CD4-positive, alpha-beta T cell (primary cell): ENCODE measurements at places on chromosomes 6 and 20. TPM values are rescaled to one million over a fixed set of nuclear protein-coding genes. Genes with fewer than 3 reads are reported as not detected.

- H3K27ac ChIP-seq: no peak overlapping the region
- peaks cover 8% of the 10 kb centered on the region for H3K4me1 ChIP-seq
- no peak overlapping the region for H3K4me3 ChIP-seq
- H3K36me3 ChIP-seq: no peaks in the 10 kb centered on the region
- DNase-seq: no peak
These were observed 81.1 kb downstream of the ZFP64 start for GRCh38 chr20:52110456-52110855.

DNA sequence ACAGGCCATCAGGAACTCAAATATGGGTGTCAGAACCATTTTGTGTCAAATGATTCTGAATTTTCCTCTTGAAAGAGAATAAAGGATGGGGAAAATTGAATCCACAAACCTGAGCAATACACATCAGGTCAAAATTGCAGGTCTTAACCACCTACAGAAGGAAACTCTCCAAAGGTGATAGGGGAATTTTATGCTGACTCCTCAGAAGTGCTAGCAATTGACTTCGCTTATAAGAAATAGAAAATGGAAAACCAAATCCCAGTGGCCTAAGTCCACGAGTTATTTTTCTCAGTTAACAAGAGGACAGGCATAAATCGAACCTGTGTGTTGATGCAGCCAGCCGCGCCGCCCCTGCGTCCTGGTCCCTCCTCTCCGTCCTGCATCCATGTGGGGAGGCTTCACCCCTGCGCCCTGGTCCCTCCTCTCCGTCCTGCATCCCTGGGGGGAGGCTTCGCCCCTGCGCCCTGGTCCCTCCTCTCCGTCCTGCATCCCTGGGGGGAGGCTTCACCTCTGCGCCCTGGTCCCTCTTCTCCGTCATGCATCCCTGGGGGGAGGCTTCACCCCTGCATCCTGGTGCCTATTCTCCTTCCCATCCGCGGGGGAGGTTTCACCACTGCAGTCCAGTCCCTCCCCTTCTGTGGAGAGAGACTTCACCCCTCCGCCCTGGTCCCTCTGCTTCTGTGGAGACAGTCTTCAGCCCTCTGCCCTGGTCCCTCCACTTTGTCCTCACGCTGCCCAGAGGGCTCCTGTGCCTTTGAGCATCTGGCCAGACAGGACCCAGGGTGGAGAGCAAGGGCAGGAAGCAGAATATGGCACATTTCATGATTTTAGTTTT lies 230.3 kb downstream of the SMOC2 start:
- H3K36me3 ChIP-seq: no peaks in the 10 kb centered on the region
- no peak for DNase-seq
- H3K4me1 ChIP-seq: no peaks in the 10 kb centered on the region
- no peak overlapping the region for H3K27ac ChIP-seq

- DNase-seq: no peak
- no peaks in the 10 kb centered on the region for H3K4me1 ChIP-seq
- no peak overlapping the region for H3K4me3 ChIP-seq
- no peak overlapping the region for H3K27ac ChIP-seq
These were observed 49.0 kb downstream of the APCDD1L start for GRCh38 chr20:58466095-58466708.

- no peaks in the 10 kb centered on the region for H3K27me3 ChIP-seq
- peaks cover 12% of the 10 kb centered on the region for H3K4me1 ChIP-seq
- DNase-seq: no peak
- H3K36me3 ChIP-seq: no peaks in the 10 kb centered on the region
- H3K27ac ChIP-seq: no peak overlapping the region
These were observed 11.4 kb upstream of the SOX12 start for GRCh38 chr20:313948-314347.

- H3K27me3 ChIP-seq: no peaks in the 10 kb centered on the region
- no peaks in the 10 kb centered on the region for H3K36me3 ChIP-seq
- no peak overlapping the region for H3K27ac ChIP-seq
- DNase-seq: no peak
- no peak overlapping the region for H3K4me3 ChIP-seq
- H3K4me1 ChIP-seq: no peaks in the 10 kb centered on the region
These were observed 1348.5 kb downstream of the GRIK2 start for GRCh38 chr6:102742028-102742427.

DNA sequence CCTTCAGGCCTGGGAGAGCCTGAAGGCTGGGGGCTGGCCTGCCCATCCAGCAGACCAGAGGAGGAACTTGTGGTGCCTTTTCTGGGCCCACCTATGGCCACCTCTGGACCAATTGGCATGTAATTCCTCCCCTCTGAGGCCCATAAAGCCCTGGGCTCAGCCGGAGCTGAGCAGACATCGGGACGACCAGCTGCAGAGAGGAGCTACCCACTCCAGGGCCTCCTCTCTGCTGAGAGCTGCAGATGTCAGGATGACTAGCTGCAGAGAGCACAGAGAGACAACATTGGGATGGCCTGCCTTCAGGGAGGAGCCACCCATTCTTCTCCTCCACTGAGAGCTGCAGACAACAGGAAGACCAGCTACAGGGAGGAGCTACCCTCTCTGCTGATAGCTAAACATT lies 370.1 kb downstream of the CD83 start:
- H3K4me1 ChIP-seq: no peaks in the 10 kb centered on the region
- no peak overlapping the region for H3K27ac ChIP-seq
- no peaks in the 10 kb centered on the region for H3K36me3 ChIP-seq
- no peaks in the 10 kb centered on the region for H3K27me3 ChIP-seq
- no peak overlapping the region for H3K4me3 ChIP-seq

DNA sequence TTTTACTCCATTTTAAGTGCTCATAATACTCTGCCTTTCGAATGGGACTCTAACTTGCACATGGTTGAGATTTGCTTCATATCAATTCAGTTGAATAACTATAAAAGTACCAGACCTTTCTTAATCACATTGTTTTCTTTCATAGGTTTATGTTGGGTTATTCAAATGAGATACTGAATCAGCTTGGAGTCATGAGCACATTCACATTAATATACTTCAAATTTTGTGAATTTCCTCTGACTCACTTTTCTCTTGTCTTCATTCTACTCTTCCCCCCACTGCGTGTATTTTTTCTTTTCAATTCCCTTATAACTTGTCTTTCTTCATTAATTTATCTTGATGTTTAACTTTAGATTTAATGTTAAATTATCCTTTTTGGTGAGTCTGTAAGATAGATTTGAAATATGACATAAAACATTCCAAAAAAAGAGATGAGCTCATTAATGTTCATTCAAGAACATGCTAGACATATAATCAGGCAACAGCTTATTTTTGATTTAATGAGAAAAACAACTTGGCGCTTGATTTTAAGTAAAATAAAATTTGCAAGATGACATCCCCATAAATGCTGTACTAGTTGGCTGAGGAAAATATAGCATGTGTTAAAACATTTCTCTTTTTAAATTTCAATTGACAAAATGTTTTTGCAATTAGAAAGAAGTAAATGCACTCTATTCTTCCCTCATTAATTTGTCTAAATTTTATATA lies 736.0 kb downstream of the CD109 start:
- no peak for DNase-seq
- no peaks in the 10 kb centered on the region for H3K36me3 ChIP-seq
- H3K27me3 ChIP-seq: no peaks in the 10 kb centered on the region
- H3K4me1 ChIP-seq: no peaks in the 10 kb centered on the region
- no peak overlapping the region for H3K27ac ChIP-seq

NOTCH4 gene
- total RNA-seq: 0.47 TPM

ANKRD66 gene
- total RNA-seq: not detected

TSBP1 gene
- not detected for total RNA-seq

OOEP gene
- 0.38 TPM for total RNA-seq
